Gastroesophageal sphincter (tissue), 4 donors: ENCODE measurements at places on chromosomes 1 and 21.

DNA sequence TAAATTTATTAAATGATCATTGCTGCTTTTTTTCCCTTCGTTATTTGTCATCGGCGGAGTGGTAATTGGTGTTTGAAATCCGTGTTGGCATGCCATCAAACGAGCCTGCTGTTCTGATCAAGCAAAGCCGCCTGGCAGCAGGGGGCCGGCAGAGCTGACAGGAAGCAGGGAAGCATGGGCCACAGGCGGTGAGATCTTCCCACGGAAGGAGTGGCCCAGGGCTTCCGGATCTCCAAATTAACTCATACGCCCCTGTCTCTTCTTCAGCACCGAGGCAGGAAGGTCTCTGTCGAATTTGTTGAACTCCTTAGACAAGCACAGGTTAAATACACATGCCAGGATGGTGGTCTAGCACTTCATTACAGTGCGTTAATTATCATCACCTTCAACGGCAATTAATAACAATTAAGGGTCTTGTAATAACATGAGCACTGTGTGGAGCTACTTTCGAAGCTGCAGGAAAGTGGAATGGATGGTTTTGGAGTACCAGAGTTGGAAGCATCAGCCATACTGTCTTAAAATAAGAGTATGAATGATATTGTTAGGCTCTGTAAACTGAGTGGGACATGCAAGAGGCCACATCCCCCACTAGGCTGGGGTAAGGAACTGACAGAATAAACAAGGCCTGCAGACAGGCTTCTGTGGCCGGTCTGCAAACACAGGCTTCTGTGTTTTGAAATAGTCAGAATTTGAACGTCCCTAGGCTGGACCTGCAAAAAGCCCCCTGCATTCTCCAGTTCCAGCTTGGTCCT is 199.4 kb upstream of the DAB1 start:
- ATAC-seq = no peak

- ATAC-seq = no peak
Observed at GRCh38 chr1:32769524-32770220, 47.5 kb downstream of the YARS1 start.

- no peak for ATAC-seq
Observed at GRCh38 chr1:172137703-172138454, 282.6 kb upstream of the C1orf105 start.

- ATAC-seq = no peak
Observed at GRCh38 chr1:81484284-81484683, 316.4 kb upstream of the ADGRL2 start.

- ATAC-seq = no peak
Observed at GRCh38 chr1:21763694-21764419, 19.1 kb downstream of the USP48 start.

- ATAC-seq = no peak
Observed at GRCh38 chr1:211734791-211735190, 59.4 kb upstream of the NEK2 start.

- no peak for ATAC-seq
Observed at GRCh38 chr1:245395680-245396079, 240.9 kb downstream of the KIF26B start.

- ATAC-seq = no peak
Observed at GRCh38 chr1:15005116-15005515, 148.4 kb upstream of the TMEM51 start.

- ATAC-seq = no peak
Observed at GRCh38 chr1:224539971-224540370, 76.1 kb upstream of the CNIH3 start.

DNA sequence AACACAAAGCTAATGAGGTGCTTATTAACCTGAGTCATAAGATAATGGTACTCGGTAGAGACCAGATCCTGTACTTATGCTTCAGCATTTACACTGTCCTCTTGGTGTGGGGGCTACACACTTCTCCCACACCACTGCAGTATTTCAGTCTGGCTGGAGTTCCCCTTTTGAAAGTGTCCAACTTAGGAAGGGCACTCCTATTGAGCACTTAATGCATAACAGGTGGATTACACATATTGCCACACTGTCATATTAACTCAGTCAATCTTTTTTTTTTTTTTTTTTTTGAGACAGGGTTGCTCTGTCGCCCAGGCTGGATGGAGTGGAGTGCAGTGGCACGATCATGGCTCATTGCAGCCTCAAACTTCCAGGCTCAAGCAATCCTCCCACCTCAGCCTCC is 1.5 kb downstream of the GPATCH4 start:
- ATAC-seq = no peak

DNA sequence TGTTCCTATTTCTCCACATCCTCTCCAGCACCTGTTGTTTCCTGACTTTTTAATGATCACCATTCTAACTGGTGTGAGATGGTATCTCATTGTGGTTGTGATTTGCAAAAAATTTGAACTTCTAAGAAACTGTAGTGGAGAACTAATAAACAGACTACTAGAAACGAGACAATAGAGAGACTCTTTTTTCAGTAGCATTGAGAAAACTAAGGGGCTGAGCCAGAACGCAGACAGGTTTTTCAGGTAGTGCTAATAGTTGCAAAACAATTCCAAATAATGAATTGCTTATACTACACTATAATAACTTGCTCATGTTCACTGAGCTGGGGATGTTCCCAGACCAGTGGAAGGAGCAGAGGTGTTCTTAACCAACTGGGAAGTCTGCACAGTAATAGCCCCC is 98.8 kb upstream of the DPH5 start:
- ATAC-seq = no peak

DNA sequence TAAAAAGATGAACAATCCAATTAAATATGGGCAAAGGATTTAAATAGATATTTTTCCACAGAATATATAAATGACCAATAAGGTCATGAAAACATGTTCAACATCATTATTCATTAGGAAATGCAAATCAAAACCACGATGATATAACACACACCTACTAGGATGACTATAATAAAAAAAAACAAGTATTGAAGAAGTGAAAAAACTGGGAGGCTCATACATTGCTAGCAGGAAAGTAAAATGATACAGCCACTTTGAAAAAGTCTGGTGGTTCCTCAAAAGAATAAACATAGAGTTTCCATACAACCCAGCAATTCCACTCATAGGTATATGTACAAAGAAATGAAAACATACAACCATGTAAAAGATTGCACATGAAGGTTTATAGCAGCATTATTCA is 75.7 kb upstream of the RAB4A start:
- no peak for ATAC-seq

DNA sequence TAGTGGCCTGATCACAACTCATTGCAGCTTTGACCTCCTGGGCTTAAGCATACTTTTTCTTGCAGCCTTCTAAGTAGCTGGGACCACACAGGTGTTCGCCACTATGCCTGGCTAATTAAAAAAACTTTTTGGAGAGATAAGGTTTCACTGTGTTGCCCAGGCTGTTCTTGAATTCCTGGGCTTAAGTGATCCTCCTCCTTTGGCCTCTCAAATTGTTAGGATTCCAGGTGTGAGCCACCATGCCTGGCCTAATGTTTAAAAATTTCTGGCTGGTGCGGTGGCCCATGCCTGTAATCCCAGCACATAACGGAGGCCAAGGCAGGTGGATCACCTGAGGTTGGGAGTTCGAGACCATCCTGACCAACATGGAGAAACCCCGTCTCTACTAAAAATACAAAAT is 24.4 kb downstream of the YTHDF2 start:
- no peak for ATAC-seq

DNA sequence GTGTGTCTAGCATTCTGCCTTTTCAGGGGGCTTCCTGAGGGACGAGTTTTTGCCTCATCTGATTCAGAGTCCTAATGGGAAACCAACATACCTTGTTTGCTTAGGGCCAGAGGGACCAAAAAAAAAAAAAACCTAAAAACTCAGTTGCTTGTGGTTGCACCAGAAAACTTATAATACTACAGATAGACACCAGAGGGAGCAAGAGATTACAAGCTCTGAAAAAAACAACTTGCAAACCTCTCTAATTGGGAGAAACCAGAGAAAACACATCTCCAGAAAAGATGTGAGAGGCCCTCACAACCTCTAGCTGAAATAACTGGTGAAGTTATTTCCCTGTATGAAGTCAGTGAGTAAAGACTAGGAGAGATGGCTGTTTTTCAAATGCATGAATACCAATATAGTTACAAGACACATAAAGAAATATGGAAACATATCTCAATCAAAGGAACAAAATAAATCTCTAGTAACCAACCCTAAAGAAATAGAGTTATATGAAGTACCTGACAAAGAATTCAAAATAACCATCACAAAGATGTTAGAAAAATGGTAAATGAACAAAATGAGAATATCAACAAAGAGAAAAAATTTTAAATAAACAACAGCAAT is 233.7 kb upstream of the NFIA start:
- ATAC-seq = no peak

- no peak for ATAC-seq
Observed at GRCh38 chr1:152977614-152978013, 6.3 kb upstream of the SPRR1A start.

DNA sequence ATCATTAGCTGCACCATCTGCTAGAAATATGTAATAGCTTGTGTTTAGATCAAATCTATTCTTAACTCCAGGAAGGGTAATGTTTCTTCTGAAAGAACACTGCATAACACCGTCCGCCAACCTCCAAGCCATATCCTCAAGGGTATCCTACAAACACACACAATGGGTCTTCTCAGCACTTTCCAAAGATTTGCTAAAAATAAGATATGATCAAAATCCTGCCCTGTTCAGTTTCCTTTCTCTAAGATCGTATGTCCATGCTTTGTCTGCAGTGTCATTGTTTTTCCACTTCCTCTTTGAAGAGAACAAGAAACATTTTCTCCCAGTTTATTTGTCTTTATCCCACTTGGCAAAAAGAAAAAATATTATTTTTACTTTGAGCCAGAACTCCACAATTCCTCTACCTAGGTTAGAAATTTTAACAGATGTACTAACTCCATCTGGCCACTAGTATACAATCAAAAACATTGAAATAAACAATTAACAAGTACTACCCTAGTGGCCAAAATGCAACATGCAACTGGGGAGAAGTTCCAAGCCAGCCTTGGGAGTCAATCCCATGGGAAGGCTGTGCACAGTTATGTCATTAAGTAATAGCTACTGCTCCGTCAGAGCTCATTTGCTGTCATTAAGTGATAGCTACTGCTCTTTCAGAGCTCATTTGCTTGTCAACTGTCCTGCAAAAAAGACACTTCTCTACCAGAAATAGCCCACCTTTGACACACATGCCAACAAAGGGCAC is 37.8 kb downstream of the FRRS1 start:
- no peak for ATAC-seq

DNA sequence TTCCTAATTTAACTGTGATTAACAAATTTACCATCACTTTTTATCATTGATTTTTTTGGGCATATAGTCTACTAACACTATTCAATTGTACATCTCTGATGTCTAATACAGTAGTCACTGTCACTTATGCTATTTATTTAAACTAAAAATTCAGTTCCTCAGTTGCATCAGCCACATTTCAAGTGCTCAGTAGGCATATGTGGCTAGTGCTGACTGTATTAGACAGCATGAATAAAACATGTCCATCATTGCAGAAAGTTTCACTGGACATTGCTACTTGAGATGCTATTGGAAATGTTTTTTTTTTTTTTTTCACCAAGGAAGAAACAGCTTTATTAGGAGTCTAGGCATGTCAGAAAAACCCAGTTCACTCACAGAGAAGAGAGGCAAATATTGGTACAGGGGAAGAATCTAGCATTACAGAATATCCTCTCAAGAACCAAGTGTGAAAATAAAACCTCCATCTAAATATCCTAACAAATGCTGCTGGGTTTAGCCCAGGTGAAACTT is 108.1 kb upstream of the GNG4 start:
- no peak for ATAC-seq

- peak; percentile 75 for ATAC-seq
Observed at GRCh38 chr1:101288491-101288944, 51.7 kb downstream of the S1PR1 start.

- ATAC-seq = no peak
Observed at GRCh38 chr1:215095524-215095923, 13.0 kb downstream of the KCNK2 start.

DNA sequence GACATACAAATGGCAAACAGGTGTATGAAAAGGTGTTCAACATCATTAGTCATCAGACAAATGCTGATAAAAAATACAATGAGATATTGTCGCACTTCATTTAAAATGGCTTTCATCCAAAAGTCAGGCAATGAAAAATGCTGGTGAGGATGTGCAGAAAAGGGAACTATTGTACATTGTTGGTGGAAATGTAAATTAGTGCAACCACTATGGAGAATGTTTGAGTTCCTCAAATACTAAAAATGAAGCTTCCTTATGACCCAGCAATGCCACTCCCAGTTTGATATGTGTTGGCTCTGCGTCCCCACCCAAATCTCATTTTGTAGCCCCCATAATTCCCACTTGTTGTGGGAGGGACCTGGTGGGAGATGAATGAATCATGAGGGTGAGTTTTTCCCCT is 309.7 kb upstream of the ZRANB2 start:
- no peak for ATAC-seq
